ENCODE measurements at places on chromosomes 6 and 20.
A peak's percentile ranks its signal among the peaks of the same experiment; 100 is the strongest.

DNA sequence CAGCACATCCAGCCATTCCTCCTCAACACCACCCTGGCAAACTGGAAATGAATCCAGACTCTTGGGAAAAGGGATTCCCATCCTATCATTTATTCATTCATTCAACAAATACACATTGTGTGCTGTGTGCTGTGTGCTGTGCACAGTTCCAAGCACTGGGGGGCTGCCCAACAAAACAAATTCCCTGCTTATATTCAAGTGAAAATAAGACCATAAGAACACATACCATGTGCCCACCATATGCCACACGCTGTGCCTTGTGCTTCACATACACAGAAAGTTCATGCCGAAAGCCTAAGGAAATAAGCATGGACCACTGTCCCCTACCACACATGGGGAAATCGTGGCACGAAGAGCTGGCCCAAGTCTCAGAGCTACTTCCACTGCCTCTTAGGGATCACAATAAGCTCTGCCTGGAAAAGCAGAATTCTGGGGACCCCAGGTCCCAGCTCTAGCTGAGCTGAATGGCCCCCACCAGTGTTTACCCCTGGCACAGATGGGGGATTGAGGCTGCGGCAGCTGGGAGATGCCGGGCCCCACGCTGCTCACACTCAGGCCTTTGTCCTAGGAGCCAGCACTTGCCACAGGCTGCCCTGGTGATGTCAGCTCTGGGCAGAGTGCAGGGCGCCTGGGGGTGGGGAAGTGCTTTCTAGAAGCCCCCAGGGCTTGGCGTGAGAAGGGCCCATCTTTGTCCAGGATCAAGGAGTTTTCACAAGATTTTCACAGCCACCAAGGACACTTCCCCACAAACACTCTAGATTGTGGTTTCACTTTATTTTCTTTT lies 99.6 kb downstream of the PREX1 start:
- no peak for DNase-seq

DNA sequence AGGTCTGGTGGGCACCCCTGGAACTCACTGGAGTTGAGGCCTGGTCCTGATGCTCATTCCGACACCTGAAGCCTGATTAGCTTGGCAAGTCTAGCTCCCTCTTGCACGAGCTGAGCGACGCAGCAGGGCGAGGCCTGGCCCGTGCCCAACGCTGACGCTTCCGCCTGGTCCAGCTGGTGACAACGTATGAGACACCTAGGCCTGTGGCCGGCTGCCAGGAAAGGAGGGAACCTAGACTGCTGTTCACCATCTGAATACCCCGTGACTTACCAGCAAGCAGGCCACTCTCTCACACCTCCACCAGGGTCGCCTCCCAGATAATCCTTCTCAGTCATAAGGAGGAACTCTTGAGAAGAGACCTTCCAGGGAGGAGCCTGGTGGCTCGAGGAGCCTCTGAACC lies 24.5 kb downstream of the YTHDF1 start:
- DNase-seq: peak; percentile 70

- no peak for DNase-seq
Measured at GRCh38 chr6:157569543-157569942, 188.6 kb downstream of the ZDHHC14 start.

- DNase-seq: no peak
Measured at GRCh38 chr6:39843305-39844020, 51.3 kb downstream of the DAAM2 start.

- DNase-seq: no peak
Measured at GRCh38 chr20:1786486-1786885, 108.7 kb upstream of the SIRPA start.

DNA sequence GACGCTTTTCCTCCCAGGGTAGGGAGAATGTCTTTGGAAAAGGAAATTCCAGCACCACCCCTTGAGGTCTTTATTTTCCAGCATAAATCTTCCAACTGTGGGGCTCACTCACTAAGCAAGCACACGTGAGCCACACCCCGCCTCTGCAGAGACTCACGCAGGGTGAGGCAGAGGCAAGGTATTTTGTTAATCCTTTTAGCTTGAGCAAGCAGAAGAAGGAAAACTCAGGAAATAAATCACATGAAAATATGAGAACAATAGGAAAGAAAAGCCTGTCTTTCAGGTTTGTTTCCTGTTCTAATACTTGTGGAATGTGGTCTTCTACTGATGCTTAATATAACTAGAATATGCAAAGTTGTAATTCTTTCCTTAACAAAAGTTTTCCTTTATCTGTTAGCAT lies 4.1 kb upstream of the PHACTR2 start:
- no peak for DNase-seq

- no peak for DNase-seq
Measured at GRCh38 chr6:165231581-165232561, 77.5 kb downstream of the C6orf118 start.

DNA sequence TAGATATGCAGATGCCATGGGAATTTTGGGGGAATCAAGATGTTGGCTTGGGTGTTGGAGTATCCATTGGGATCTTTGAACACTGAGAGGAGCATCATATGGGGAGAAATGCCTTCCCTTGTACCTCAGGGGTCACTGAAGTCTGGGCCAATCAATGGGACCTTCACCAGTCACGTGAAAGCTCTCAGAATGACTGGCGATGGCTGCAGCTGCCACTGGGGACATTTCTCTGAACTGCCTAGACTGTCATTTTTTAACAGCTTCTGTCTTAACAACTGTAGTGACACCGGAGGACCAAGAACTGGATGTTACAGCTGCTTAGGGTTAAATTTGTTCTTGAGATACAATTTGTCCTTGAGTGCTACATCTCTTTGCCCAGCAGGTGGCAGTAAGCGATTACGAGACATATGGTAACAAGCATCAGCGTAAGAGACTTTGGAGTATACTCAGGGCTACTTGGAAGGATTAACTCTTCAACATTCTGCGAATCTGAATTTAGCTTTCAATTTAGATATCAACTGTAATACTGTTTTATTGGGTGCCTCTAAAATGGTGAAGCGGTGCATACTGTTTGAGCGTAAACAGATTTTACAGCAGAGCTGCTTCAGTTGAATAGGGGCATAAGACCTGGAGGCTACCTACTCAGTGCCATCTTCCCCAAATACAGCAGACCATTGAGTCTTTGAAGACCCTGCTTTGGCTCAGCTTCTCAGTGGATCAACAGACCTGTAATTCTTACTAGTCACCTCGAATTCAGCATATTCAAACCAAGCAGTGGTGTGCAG lies 36.0 kb downstream of the CCN2 start:
- no peak for DNase-seq

DNA sequence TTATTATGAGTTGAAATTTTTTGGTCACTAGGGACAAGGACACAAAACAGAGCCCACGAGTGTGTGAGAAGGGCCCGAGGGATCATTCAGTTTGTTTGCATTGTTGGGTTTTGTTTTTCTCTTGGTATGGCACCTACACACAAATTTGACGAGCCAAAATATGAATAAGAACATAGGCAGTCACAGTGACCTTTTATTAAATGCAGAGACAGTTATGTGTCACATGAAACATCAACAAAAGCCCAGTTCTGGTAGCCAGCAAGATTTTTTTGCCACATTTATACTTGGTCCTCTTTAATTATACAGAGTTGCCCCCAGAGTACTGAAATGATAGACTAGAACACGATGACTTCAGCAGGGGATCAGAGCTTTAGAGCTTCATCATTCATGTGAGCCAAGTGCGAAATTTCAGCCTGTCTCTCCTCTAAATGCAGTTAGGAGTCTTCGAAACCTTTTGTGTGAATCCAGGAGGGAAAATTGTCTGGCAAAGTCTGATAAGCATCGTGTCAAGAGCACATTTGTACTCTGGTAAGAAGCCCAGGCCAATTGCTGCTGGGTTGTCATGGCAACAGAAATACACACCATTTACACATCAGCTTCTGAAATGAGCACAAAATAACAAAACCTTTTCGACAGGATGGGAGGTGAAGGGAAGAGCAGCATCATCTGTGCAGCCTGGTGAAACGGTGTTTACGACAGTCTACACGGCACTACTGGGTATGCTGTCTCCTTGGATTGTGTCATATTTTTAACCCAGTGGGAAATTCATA lies 79.2 kb upstream of the RIPOR2 start:
- no peak for DNase-seq

- DNase-seq: peak; percentile 20
Measured at GRCh38 chr6:165987483-165988301, 180.0 kb downstream of the TBXT start.

DNA sequence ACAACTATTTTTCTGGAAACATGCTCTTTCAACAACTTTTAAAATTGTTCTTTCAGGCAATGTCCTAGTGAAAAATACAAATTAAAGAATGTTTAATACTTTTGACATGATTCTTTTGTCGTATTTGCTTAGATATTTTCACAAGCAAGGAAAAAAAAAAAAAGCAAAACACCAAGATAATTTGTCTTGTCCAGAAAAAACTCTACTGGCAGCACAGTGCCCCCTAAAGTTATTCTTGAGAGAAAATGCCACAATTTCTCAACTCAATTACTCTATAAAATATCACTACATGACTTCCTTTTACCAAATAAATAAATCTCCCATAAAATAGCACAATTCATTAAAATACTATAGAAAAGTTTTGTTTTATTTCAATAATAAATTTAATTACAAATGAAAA lies 652.5 kb upstream of the EPHA7 start:
- DNase-seq: no peak

DNA sequence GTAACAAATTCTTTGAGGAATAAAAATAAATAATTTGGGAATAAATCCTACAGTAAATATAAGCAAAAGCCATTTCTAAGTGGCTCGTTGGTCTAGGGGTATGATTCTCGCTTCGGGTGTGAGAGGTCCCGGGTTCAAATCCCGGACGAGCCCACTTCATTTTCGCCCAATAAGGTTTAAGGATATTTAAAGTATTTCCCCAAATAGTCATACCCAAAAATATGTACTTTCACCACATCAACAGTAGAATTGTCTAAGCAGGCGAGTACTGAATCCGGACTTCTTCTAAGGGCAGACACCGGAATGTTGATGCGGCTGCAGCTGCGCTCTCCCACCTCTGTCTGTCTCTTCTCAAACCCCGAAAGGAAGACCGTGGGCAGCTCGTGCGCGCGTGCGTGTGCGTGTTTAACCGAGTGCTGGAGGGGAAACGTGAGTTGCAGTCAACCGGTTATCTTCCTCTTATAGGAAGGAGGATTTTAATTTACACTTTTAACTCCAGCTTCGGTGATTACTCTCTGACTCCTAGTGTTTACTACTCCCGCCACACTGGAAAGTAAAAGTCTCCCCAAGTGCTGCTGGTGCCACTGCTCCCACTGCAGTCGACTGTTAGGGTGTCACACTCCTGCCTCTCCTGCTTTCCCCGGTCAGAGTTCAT lies 155.7 kb upstream of the PRSS16 start:
- no peak for DNase-seq

DNA sequence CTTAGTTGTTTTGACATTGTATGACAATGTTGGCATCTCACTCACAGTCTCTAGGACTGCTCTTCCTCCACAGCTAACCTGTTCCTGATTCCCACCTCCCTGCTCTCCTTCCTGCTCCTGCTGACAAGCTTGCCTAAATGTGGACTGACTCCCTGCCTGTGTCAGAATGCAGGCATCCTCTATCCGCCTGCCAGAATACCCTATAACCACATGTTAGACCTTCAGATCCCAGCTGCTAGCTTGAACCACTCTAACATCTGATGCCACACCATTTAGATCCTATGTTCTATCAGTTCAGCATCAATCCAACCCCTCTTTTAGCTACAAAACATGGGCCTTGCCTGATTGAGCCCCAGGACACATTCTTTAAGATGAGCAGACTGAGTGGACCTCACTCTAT lies 12.2 kb downstream of the FILIP1 start:
- no peak for DNase-seq

DNA sequence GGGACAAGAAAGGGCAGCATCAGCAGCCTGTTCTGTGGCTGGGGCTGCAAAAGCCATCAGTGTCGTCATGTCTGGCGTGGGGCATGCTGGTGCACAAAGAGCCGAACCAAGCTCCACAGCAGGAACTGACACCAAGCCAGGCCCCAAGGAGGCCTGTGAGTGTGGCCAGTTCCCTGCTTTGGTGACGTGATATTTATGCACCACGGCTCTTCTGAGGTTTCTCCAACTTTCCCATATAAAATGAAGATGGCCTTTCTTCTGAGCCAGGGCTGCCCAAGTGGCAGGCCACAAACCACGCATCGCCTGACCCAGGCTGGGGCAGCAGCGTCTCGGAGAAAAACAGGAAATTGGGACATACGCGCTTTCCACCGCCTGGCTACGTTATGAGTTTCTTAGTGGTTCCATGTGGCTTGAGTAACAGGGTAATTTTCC lies 109.9 kb downstream of the RIN2 start:
- no peak for DNase-seq

All from NCI-H510A (cell line).